Gastroesophageal sphincter (tissue), 4 donors: ENCODE measurements at places on chromosomes 2 and 18. TPM values are rescaled to one million over a fixed set of nuclear protein-coding genes. Genes with fewer than 3 reads are reported as not detected.

DNA sequence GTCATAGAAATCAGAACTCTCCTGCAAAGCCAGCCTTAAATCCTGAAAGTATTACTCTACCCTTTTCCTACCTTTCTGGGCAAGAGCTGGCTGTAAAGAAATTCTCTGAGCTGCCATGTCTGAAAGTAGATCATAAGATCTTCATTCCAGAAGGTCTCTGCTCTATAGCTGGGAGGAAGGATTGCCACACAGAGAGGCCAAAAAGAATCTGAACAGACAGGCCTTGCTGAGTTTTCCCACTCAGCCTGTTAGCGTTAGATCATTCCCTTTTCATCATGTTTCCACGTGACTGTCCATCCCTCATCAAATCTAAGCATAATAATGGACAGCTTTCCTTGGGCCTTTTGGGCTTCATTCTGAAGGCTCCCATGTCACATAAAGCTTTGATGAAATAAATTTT lies 43.2 kb upstream of the FHL2 start:
- ATAC-seq, result no peak

GRCh38 chr2:67833632-67834031 lies 229.2 kb downstream of the C1D start:
- no peak for ATAC-seq

GRCh38 chr2:237324405-237324831 lies 89.5 kb downstream of the COL6A3 start:
- peak; percentile 19 for ATAC-seq

- ATAC-seq, result no peak
These were observed 127.3 kb upstream of the TACR1 start for GRCh38 chr2:75326645-75327044.

GRCh38 chr18:48708807-48709206 lies 170.0 kb downstream of the CTIF start:
- ATAC-seq, result no peak

GRCh38 chr18:36419188-36419899 lies 121.8 kb downstream of the FHOD3 start:
- ATAC-seq, result peak; percentile 22

DNA sequence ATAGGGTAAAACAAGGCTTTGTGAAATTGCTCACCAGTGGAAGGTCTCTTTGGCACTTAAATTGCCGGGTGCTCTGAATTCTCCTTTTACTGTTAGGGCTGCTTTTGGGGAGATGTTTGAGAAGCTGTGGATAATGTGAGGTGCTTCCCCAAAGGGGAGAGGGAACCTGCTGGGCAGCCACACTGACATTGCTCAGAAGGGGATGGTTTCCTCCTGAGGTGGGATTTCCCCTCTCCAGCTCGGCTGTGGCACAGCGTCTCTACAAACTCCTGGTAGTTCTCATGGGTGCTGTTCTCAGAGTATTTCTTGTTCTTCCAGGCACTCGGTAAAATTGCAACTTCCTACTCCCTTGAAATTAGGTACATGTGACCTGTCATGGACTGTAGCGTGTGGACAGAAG lies 124.2 kb downstream of the LPIN1 start:
- ATAC-seq, result no peak

ERFE gene
- total RNA-seq, result 0.94 TPM

- no peak for ATAC-seq
These were observed 39.7 kb upstream of the LYPD6 start for GRCh38 chr2:149290662-149291061.

GRCh38 chr2:150156415-150156814 lies 331.1 kb downstream of the RND3 start:
- ATAC-seq, result no peak

GRCh38 chr2:53474914-53475313 lies 292.7 kb upstream of the CHAC2 start:
- ATAC-seq, result no peak

DNA sequence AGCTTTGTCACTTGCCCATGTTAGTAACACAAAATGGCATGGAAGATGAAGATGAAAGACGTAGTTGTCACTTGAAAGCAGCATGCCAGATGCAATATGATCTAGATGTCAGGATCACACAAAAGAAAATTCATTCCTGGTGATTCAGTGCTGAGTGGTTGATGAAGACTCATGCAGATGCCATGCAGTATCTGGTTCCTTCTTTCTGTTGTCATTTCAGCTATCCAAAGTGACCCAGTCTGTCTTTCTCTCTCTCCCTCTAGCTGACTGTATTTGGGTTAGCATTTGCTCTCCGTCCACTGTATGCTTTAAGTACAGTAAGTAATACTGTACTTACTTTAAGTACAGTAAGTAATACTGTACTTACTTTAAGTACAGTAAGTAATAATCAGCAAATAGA lies 50.4 kb downstream of the TTN start:
- no peak for ATAC-seq

CASP10 gene
- 6.7 TPM for total RNA-seq

IL1R2 gene
- 6.1 TPM for total RNA-seq

DNA sequence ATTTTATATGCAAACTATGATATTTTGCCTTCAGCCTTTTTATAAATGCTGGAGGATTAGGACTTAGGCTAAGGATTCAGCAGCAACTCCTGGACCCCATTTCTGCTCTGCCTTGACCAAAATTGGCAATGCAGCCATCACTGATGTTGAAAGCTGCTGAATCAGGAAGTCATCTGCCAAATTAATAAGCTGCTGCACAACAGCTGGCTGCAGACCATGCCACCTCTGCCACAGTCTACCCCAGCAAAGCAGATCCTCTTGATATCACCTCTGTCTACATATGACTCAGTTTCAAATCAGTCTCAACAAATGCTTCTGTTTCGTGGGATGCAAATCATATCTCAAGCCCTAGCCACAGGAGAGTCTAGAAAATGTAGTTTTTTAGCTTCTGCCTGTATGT lies 7.1 kb upstream of the SOS1 start:
- ATAC-seq, result no peak

BOLL gene
- total RNA-seq, result not detected

DNA sequence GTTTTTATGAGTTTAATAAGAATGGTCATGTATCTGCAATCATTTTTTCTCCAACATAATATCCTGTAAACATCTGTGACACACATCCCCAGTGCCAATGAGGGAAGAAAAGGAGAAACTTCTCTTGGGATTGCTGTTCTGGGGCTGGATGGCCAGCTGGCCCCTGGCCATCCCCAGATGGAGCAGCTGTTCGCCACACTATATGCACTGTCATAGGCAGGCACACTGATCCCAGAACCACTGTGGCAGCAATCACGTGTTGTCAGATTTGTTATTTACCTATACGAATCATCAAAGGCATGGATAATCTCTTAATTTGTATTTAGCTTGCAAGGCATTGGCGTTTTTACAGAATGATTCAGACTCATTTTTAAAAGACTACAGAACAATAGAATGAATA lies 167.6 kb upstream of the ACAA2 start:
- no peak for ATAC-seq

GRCh38 chr2:223026357-223027110 lies 25.5 kb upstream of the KCNE4 start:
- no peak for ATAC-seq

REG1B gene
- total RNA-seq, result not detected

EIPR1 gene
- 21.8 TPM for total RNA-seq

SCLY gene
- 18.5 TPM for total RNA-seq

- ATAC-seq, result no peak
These were observed 27.8 kb upstream of the C2orf74 start for GRCh38 chr2:61134141-61134540.

GRCh38 chr2:112006076-112006410 lies 49.0 kb upstream of the TMEM87B start:
- ATAC-seq, result peak; percentile 49

DNA sequence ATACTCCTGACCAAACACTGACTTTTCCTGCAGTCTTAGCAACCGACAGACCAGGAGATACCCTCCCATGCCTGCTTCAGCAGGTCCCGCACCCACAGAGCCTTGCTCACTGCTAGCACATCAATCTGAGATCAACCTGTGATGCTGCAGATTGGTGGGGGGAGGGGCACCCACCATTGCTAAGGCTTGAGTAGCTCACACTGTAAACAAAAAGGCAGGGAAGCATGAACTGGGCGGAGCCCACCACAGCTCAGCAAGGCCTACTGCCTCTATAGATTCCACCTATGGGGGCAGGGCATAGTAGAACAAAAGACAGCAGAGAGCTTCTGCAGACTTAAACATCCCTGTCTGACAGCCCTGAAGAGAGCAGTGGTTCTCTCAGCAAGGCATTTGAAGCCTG lies 109.7 kb downstream of the SP100 start:
- ATAC-seq, result no peak

DNA sequence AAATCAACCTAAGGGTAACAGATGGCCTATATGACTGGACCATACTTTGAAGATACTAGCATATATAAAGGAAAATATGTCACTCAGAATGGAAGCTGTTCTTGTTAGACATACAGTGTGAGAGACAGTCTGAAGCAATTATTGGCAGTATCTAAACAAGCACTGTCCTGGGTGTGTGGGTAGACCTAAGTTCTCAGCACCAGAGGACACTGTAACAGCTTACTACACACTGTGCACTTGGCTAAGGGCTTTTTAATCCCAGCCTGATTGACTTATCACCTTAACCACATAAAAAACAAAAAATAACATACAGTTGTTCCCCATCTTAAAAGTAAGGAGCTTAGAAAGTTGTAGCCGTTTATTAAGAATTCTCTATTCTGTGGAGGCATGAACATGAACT lies 1066.1 kb upstream of the FANCL start:
- no peak for ATAC-seq

DNA sequence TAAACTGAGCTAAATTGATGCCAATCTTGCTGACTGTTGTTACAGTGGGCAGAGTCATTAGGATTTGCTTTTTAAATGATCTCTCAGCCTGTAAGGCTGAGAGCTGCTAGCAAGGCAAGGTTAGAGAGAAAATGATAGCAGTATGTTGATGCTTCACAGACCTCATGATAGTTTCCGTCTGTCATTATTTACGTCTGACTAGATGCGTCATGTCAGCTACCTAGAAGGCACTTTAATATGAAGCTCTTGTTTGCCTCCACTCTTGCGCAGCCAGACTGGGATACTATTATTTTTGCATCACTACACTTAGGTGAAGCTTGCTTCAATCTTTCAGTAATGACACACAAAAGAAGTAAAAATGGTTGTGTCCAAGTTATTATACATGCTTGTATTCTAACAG lies 313.8 kb downstream of the LNPK start:
- ATAC-seq, result no peak

CDH20 gene
- not detected for total RNA-seq

DNA sequence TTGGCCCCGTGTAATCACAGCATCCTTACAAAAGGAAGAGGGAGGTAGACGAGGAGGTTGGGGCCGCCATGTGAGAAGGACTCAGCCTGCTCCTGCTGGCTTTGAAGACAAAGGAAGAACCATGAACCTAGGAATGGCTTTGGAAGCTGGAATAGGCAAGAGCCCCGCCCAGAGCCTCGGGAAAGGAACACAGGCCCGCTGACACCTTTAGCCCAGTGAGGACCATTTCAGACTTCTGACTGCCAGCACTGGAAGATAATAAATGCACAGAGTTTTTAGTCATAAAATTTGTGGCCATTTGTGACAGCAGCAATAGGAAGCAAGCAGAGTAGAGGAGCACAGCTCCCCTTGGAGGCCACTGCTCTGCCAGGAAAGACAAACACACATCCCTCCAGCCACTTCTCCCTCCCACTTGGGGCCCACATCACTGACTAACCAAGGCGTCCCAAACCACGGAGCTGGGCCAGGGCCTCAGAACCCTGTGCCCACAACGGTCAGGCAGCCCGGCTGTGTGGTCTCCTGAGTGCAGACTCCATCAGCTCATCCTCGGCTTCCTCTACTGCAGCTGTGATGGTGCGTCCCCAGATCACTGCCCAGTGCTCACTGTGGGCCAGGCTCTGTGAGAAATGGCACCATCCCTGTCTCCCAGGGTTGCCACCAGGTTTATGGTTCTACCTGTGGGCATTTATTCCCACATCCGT lies 39.7 kb downstream of the TFCP2L1 start:
- ATAC-seq, result no peak

- ATAC-seq, result no peak
These were observed 23.2 kb downstream of the KCNK3 start for GRCh38 chr2:26715528-26716270.

GRCh38 chr18:46182633-46183358 lies 78.6 kb downstream of the HAUS1 start:
- ATAC-seq, result no peak

DNA sequence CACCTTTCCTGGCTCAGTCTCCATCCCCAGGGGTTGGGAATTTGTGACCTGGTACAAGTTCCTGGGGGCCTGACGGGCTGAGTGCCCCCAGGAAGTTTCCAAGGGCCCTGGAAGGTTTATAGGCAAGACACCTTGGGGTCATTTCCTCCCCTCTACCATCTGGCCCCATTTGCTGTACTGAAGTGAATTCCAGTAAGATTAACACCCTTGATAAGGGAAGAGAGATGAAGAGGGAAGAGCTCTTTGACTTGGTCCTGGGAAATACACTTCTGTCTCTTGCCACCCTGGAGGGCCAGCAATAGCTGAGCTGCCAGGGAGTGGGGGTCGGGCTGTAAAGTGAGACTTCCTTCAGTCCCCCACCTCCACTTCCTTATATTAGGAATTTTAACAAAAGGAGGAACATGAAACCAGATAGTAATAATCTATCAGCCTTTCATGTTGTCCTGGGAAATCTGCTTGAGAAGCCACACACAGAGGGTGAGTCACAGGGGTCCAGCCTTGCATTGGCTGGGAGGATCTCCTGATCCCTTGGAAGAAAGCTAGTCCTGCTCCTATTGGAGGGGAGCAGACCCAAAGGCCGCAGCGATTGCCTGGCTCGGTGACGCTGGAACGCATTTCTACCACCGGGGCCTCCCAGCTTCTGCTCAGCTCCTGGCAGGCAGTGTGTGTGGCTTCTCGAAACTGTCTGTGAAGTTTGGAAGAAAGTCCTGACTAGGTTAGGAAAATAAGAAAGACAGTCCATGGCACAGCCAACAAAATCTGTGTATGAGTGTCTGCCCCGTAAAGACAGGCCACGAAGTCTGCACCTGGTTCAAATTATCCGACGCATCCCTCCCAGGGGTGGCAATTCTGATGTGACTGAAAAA lies 87.3 kb downstream of the ACAA2 start:
- ATAC-seq, result peak; percentile 81

DNA sequence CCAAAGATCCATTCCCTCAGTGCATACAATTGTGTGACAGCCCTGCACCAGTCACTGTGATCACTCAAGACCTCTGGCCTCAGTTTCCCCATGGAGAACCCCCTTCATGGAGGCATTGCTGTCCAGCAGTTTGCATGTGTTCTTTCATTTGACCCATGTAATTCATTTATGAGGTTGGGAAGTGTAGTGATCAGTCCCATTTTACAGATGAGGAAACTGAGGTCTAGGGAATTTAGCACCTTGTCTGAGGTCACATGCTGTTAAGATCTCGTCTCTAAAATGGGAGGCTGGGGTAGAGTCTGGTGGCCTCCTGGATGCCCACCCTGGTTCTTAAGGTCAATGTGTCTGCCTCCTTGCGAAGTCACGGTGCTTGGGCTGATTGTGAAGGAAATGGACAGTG lies 19.1 kb downstream of the LDLRAD4 start:
- ATAC-seq, result no peak

FABP1 gene
- total RNA-seq, result not detected

- ATAC-seq, result no peak
These were observed 21.7 kb downstream of the ZNF638 start for GRCh38 chr2:71353248-71353647.

GRCh38 chr18:59643740-59644139 lies 53.5 kb downstream of the CCBE1 start:
- ATAC-seq, result no peak

- peak; percentile 63 for ATAC-seq
These were observed 15.5 kb upstream of the ECEL1 start for GRCh38 chr2:232502911-232503808.
